Activated naive CD4-positive, alpha-beta T cell treated with anti-CD3 and anti-CD28 coated beads for 36 hours (primary cell): ENCODE measurements at places on chromosomes 4 and X.
A peak's percentile ranks its signal among the peaks of the same experiment; 100 is the strongest.

- no peak for DNase-seq
Observed at GRCh38 chr4:41177016-41177415, 37.3 kb downstream of the APBB2 start.

GRCh38 chrX:73758250-73758649 lies 195.3 kb downstream of the CHIC1 start:
- no peak for DNase-seq

DNA sequence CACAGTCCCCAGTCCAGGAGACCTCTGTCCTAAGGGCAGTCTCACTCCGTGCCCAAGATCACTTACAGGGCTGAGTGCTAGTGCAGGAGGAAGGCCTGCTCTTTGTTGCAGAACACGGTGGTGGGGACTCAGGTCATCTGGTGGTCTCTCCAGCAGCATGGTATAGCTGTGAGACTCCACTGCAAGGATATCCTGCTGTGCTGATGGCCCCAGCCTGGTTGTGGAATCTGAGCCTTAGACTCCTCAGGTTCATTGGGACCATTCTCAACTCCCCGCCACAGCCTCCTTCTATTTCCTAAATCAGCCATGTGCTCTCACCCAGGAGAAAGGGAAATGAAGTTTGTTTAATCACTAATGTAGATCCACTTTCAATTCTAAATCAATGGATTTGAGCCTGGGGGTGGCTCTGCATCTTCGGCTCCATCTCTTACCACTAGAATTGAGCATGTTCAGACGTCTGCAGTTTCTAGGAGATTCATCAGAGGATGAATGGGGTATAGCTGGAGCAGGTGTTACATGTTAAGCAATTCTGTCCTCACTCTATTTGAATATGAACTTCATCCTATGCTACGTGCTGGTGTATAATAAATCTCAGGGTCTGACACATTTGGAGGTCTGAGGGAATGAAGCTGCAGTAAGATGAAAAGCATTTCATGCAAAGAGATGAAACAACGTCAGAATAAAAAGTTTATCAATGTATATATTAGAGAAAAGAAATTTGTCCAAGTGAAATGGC lies 189.2 kb downstream of the MGST2 start:
- no peak for DNase-seq

GRCh38 chrX:135596495-135596894 lies 76.0 kb downstream of the INTS6L start:
- peak; percentile 58 for DNase-seq

DNA sequence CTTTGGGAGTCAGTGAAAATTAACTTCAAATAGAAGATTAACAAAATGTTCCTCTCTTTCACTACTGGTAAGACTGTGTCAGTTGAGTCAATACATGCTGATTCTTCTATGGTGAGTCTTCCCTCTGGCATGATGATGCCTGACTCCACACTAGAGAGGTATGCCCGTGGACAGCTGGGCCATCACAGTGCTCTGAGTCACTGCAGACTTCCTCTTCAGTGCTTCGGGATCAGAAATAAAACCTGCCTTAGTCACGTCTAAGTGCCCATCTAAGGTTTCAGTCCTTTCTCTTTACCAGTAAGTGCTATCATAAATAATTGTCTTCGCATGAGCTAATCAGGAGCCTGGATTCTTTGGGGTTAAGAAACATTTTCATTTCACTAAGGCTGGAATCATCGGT lies 1.6 kb upstream of the ASB5 start:
- DNase-seq = no peak

DNA sequence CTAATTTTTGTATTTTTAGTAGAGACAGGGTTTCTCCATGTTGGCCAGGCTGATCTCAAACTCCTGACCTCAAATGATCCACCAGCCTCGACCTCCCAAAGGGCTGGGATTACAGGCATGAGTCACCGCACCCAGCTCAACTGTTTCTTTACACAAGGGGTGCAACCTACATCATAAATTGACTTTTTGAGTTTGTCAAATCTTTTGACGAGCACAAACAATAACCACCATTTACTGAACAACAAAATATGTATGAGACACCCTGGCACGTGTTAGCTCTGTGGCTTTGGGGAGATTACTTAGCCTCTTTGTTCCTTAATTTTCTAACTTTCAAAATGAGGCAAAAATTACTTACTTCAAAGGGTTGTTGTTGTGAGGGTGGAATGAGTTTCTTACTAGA lies 23.5 kb upstream of the SLC34A2 start:
- DNase-seq = no peak

DNA sequence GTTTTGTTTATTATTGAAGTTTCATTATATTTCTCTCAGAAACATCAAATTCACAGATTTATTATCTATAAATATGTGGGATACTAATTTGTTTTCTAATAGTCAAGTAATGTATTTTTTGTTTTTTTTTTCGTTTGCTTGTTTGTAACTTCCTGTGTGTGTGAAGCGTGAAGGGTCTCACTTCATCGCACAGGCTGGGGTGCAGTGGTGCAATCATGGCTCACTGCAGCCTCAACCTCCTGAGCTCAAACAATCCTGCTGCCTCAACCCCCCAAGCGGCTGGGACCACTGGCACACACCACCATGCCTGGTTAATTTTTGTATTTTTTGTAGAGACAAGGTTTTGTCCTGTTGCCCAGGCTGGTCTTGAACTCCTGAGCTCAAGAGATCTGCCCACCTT lies 55.1 kb downstream of the SH3RF1 start:
- no peak for DNase-seq

- DNase-seq = no peak
Observed at GRCh38 chr4:173182403-173182802, 13.8 kb downstream of the GALNT7 start.

GRCh38 chrX:72045552-72046277 lies 86.0 kb downstream of the RTL5 start:
- no peak for DNase-seq

GRCh38 chr4:41646862-41647261 lies 101.7 kb downstream of the PHOX2B start:
- DNase-seq = no peak
